Tongue (tissue), 3 donors: ENCODE measurements at places on chromosomes 16 and 17. TPM values are rescaled to one million over a fixed set of nuclear protein-coding genes. Genes with fewer than 3 reads are reported as not detected.

DNA sequence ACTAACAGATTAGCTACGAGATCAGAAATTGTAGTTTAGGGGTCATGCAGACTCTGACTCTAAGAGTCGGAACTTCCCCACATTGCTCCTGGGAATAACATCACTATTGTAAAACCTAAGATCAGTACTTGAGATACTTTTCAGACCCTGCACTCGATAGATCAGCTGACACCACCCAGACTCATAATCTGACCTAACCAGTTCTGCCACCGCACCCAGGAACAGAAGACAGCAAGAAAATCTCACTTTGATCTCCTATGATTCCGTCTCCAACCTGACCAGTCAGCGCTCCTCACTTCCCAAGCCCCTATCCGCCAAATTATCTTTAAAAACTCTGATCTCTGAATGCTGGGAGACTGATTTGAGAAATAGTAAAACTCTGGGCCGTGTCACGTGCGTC, 27.2 kb upstream of the ASGR2 start:
- peak; percentile 47 for DNase-seq

MRPL12 gene
- total RNA-seq, result 12.2 TPM

GRCh38 chr16:9372934-9373890, 281.8 kb downstream of the HAPSTR1 start:
- peak; percentile 5 for DNase-seq

HSPB9 gene
- not detected for total RNA-seq

GRCh38 chr17:70159980-70160379, 9.4 kb upstream of the KCNJ2 start:
- DNase-seq, result no peak

DNA sequence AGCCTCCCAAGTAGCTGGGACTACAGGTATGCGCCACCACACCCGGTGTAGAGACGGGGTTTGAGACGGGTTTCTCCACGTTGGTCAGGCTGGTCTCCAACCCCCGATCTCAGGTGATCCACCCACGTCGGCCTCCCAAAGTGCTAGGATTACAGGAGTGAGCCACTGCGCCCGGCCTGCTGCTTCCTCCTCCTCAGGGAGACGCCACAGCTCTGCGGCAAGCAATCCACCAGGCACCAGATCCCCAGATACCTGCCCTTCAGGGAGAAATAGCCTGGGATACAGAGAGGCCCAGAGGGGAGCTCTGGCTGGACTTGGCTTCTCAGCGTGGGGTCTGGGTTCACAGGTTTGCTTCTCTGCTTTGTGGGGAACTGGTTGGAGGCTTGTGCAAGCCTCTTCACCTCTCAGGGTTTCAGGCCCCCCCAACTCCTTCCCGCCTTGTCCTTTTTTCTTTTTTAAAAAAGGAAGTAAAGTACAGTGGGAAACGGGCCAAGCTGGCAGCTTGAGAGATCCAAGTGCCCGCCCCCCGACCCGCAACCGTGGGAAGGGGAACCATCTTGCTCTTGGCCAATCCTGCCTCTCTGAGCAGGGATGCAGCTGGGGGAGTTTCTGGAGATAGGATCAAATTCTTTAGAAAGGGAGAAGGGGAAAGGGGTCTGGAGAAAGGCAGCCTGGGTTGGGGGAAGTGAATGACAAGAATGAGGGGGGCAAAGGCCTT, 2.6 kb upstream of the SPHK1 start:
- DNase-seq, result peak; percentile 50

UBE2Z gene
- total RNA-seq, result 46.8 TPM

CCP110 gene
- 36.9 TPM for total RNA-seq

RNF112 gene
- total RNA-seq, result 3.2 TPM

DNA sequence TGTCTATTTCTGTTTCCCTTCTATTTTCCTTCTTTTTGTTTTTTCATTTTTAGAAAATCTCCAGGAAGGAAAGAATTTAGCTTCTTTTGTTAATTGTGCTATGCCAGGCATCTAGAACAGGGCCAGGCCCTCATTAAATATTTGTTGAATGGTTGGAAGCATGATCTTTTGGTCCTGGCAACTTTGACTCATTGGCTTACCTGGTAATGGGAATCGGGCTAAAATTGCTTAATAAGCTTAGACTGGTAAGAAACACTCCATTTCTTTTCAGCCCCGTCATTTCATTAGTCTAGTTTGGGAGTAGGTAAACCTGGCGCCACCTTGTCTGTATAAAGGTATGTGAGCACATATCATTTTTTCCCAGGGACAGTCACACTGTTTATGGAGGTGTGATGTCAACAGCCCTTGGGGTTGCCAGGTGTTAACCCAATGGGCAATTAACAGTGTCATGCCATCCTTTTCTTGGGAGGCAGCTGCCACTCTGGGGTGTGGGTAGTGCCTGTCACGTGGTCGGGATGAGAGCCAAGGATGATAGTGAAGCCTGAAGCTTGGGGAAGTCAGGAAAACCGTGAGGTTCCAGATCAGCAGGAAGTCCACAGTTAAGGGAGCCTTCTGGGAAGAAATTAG, 9.5 kb upstream of the NDEL1 start:
- no peak for DNase-seq

ABCC3 gene
- 5.6 TPM for total RNA-seq

- no peak for DNase-seq
These were observed 7.9 kb downstream of the MPV17L start for GRCh38 chr16:15403392-15403995.

GRCh38 chr16:80433623-80434022, 107.2 kb upstream of the DYNLRB2 start:
- DNase-seq, result no peak

- DNase-seq, result no peak
These were observed 19.3 kb downstream of the CD2BP2 start for GRCh38 chr16:30335598-30336474.

DNA sequence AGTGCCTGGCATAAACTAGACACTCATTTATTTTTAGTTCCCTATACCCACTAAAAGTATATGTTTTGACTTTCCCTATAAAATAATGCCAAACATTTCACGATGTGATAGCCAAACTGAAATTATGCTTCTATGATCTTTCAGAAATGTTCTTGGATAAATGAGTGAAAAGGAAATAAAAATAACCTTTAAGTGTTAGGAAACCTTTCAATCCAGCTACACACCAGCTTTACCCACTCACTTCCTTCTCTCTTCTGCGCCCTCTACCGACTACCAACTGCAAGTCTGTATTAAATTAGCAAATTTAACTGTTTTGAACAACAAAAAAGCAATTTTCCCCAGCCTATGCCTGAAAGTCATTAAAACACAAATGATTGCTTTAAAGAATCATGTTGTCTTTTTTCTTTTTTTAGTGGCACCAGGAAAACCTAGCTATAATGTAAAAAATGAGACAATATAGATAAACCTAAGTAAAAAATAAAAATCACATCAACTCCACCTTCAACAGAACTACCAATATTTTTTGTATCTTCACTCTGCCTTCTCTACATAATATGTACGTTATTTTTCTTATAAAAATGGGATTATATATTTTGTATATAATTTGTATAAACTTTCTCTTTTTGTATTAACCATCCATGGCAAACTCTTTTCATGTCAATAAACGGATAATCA, 13.2 kb upstream of the TMEM100 start:
- peak; percentile 73 for DNase-seq

GRCh38 chr17:72234985-72235384, 114.2 kb downstream of the SOX9 start:
- no peak for DNase-seq

CUEDC1 gene
- total RNA-seq, result 24.8 TPM

DNA sequence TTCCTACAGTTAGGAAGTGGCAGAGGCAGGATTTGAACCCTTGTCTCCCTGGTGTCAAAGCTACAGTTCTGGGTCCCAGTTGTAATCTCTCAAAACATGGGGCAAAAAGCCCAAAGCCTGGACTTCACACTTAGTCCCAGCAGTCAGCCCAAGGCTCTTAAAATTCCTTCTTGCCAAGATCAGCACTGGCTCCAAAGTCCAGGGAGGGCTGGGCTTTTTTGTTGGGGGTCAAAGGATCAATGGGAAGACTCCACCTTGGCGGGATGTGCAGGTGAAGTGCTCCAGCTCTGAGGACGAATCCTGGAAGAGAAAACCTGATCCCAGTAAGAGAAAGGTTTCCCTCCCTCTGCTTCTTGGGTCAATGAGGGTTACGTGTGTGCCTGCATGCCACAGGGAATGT, 195.5 kb downstream of the HAPSTR1 start:
- no peak for DNase-seq

TPSG1 gene
- total RNA-seq, result not detected

TMEM100 gene
- 21.5 TPM for total RNA-seq

DNA sequence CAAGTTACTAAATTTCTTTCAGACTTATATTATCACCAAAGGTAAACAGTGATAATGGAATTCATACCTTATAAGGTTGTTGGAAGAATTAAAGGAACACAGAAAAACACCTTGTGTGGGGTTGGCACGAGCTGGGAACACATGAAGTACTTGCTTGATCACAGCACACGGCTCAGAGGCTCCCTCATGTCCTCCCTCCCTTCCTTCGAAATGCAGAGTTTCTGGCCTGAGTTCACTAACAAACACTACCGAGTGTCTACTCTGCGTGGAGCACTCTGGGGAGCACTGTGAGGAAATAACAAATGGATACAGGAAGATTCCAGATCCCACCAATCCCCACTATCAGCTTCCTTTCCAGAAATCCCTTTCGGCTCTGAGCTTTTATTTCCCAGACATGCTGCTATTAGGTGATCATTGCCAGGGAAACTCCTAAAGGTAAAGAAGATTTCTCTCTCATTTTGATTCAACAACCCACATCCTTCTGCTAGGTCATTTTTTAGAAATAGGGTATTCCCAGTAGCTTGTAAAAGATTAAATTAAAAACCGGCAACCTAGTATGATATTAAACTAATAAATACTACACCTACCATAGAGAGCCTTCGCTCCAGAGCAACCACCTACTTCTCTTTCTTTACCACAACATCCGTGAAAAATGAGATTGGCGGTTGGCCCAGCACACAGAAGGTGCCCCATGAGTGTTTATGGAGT, 6.1 kb upstream of the HNF1B start:
- DNase-seq, result no peak

HBZ gene
- 6.7 TPM for total RNA-seq

DNA sequence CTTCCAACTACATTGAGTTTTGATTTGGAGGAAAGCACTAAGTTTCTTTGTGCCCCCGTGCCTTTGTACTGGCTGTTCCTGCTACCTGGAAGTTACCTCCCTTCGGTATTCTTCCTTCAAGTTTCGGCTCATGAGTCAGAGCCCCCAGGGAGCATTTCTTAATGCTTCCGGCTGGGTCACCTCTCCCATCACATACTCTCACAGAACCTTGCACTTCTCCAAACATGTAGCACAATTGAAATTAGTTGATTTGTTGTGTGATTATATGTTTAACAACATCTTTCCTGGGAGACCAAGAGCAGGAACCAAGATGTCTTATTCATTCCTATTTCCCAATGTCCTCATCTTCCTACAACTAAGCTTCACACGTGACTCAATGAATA, 158.6 kb upstream of the CDH5 start:
- no peak for DNase-seq

NKD1 gene
- total RNA-seq, result 15.7 TPM

- no peak for DNase-seq
These were observed 29.5 kb downstream of the TRAP1 start for GRCh38 chr16:3687792-3688191.

- no peak for DNase-seq
These were observed 97.5 kb upstream of the ASIC2 start for GRCh38 chr17:33390479-33391176.

TELO2 gene
- total RNA-seq, result 25.2 TPM

HAGH gene
- 104 TPM for total RNA-seq

AIPL1 gene
- 0.31 TPM for total RNA-seq

DNA sequence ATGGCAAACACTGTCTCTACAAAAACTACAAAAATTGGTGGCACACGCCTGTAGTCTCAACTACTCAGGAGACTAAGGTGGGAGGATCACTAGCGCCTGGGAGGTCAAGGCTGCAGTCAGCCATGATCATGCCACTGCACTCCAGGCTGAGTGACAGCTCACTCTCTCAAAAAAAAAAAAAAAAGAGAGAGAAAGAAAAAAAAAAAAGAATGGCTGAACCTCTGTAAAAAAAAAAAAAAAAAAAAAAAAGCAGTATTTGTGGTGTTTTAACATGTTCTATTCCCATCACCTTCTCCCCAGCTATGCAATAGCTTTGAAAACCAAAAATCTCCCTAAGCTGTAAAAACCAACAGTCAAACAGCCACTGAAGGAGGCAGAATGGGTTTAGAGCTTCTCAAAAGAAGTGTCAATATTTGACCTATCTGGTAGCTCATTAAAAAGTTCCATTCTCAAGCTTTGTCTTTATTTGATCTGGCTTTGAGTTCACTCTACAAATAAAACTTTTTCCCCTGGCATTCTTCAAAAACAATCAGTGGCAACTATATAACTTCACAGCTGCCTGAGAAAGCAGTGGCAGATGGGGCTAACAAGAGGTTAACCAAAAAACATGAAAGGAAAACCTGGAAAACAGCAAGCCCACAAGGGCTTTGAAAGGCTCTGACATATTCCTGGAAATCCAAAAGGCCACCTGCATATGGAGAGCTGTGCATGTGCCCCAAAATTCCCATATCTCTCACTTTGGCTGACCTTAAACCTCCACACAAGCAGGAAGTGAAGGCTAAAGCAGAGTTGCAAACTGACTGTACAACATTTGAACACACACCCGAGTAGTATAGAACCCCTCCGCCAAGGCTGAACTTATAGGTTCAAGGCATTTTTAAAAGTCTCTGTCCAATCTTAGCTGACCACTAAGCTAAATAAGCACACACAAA, 36.0 kb downstream of the USP32 start:
- no peak for DNase-seq

PIK3R6 gene
- 1.6 TPM for total RNA-seq

GRCh38 chr17:74150428-74151025, 53.0 kb upstream of the RPL38 start:
- no peak for DNase-seq

PLD2 gene
- 16.1 TPM for total RNA-seq

TBC1D3G gene
- 0.41 TPM for total RNA-seq

HOXB13 gene
- not detected for total RNA-seq

CD300LB gene
- 0.31 TPM for total RNA-seq

DNA sequence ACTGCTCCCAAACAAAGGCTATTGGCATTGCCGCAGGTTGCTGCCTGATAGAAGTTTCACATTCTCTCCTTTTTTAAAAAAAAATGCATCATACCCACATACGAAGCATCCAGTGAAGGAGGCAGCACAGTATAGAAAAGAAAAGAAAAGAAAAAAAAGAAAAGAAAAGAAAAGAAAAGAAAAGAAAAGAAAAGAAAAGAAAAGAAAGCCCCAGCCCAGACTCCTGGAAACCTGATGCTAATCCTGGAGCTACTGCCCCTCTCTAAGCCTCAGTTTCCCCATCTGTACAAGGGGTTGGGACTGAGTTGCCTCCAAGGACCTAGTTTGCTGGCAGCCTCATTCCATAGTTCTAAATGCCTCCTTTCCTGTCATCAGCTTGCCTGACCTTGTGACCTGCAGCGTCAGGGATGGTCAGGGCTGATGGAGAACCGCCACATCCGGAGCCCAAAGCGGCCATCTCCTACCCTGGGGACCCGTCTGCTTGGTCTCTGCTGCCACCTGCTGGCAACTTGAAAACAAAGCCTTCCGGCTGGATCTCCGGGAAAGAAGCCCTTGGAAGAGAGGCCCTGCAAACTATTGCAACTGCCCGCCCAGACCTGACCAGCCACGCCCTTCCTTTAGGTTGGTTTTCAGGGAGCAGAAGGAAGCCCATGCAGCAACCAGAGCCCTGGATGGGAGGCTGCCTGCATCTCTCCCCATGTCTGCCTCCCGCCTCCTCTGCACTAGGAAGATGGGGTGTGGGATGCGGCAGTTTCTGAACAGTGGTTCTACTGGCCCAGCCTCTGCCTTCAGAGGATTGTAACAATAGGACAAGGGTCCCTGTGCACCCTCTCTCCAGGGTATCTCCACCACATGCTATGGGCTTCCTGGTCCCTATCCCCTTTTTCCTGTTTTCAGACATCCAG, 13.0 kb downstream of the AIPL1 start:
- DNase-seq, result peak; percentile 90
